Body of pancreas (tissue), 4 donors: ENCODE measurements at places on chromosomes 16 and 17. TPM values are rescaled to one million over a fixed set of nuclear protein-coding genes. Genes with fewer than 3 reads are reported as not detected.
A peak's percentile ranks its signal among the peaks of the same experiment; 100 is the strongest.

Gene ITGAL
- total RNA-seq = 9.2 TPM

Gene PRRT2
- 1.0 TPM for total RNA-seq

Gene CRHR1
- not detected for total RNA-seq

DNA sequence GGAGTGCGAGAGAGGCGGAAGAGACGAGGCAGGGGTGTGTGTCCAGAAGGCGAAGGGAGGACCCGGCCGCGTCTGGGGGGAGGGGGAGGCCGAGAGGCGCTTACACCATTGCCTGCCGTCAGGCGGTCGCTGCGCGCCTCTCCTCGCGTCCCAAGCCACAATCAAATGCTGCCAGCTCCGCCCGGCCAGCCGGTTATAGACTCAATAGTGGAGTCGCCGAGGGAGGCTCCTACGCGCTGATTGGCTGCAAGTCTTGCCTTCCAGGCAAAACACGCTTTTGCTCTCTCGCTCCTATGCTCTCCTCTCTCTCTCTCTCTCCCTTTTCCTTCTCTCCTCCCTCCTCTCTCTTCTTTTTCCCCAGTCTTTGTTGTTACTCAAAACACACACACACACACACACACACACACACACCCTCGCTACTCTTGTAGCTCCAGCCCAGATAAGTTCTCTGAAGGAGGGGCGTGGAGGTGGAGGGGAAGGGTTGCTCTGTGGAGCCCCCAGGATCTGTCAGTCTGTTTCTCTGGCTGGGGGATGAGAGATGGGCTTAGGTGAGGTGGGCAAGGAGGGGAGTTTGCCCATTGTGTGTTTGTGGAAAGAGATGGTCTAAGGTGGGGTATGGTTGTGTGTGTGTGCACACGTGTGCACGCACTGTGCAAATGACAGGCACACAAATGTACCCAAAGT, at the start of gene DLX3:
TSS of gene DLX3 (minus strand) at position 170 of the 684 bp plus-strand sequence. CDS start 226 bp downstream, outside the sequence.
- H3K4me3 ChIP-seq = no peak within 1 kb of the TSS
- no peaks in the 10 kb centered on the region for H3K36me3 ChIP-seq
- no peak within 1 kb of the TSS for H3K27ac ChIP-seq
- peaks cover 45% of the 10 kb centered on the region for H3K4me1 ChIP-seq

- H3K27ac ChIP-seq = no peak overlapping the region
- H3K36me3 ChIP-seq = no peaks in the 10 kb centered on the region
- H3K4me3 ChIP-seq = no peak overlapping the region
These were observed 31.7 kb upstream of the KSR1 start for GRCh38 chr17:27424516-27424915.

DNA sequence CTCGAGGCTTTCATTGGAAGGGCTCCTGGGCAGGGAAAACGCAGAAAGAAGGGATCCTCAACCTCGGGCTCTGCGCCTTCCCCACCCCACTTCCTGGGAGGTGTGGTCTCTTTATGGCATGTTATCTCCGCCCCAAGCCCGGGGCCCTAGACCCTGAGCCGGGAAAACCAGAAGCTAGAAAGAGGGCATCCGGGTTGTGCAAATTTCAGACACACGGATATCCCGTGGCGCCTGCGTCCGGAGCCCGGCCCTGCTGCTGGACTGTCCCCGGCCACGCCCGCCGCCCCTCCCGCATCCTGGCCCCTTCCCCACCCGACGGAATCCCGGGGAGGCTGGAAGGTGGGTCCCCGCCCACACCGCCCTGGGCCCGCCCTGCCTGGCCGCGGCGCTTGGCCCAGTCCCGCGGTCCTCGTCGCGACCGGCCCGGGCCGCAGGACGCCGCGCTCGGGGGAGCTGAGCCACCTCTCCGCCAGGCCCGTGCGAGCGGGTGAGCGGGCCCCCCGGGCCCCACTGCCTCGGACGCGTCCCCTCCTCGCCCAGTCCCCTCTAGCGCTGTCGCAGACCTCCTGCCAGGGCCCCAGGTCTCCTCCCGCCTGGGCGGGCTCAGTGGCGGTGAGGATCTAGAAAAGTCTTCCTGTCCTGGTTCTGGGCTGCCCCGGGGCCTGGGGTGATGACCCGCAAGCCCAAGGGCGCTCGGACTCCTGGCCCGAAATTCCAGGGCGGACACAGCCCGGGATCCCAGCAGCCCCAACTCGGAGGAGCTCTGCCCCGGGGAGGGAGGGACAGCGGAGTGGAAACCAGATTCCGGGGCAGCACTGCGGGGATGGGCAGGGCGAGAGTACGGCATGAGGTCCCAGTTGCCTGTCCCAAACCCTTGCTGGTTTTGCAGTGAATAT, at the start of gene SLC16A5:
TSS of gene SLC16A5 (plus strand) at position 397 of the 896 bp plus-strand sequence. CDS start 5,683 bp downstream, outside the sequence.
- peak within 1 kb of the TSS; percentile 83 for H3K27ac ChIP-seq
- H3K4me1 ChIP-seq = peaks cover 44% of the 10 kb centered on the region
- peak; percentile 83 for DNase-seq
- no peaks in the 10 kb centered on the region for H3K36me3 ChIP-seq
- H3K4me3 ChIP-seq = no peak within 1 kb of the TSS

DNA sequence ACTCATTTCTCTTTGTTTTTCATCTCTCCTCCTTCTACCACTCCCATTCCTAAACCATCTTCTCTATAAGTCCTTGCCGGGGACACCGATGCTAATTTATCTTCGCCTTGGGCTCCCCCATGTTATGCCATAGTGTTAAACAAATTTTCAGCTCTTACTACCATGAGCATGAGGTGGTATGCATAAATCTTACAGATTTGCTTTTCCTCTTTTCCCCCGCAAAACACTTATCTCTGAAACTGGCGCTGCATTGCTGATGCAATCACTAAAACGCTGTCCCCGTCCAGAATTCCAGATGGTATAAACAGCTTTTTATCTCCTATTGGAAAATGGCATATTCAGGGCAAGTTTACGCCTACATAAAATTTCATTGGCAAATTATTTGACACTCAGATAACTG, 673.6 kb upstream of the CDH8 start:
- no peaks in the 10 kb centered on the region for H3K36me3 ChIP-seq
- no peak overlapping the region for H3K27ac ChIP-seq
- no peaks in the 10 kb centered on the region for H3K4me1 ChIP-seq
- no peak overlapping the region for H3K4me3 ChIP-seq
- H3K27me3 ChIP-seq = no peaks in the 10 kb centered on the region
